ENCODE measurements at places on chromosomes 16 and 17. TPM values are rescaled to one million over a fixed set of nuclear protein-coding genes. Genes with fewer than 3 reads are reported as not detected.
A peak's percentile ranks its signal among the peaks of the same experiment; 100 is the strongest.

The PRRT2 gene
- 0.35 TPM for total RNA-seq

The FNDC8 gene
- not detected for total RNA-seq

DNA sequence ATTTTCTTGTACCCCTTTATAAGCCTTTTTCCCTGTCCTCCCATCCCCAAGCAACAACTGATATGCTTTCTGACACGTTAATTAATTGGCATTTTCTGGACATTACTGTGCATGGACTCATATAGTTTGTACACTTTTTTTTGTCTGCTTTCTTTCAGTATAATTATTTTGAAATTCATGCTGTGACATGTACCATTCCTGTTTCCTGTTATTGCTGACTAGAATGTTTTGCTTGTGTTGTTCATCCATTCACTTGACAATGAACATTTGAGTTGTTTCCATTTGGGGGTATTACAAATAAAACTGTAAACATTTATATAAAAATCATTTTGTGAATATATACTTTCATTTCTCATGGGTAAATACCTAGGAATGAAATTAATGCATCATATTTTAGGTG, 50.6 kb downstream of the RBBP6 start:
- DNase-seq = no peak

- DNase-seq = no peak
Measured at GRCh38 chr16:24539850-24540601, 660 bp downstream of the RBBP6 start.

- peak; percentile 61 for DNase-seq
Measured at GRCh38 chr17:68057531-68057952, 22.0 kb downstream of the KPNA2 start.
